Stimulated activated CD4-positive, alpha-beta T cell treated with anti-CD3 and anti-CD28 coated beads, Interleukin-15, amount 100 ng/mL, for 48 hours (primary cell): ENCODE measurements at places on chromosomes 4 and X.

- no peak for DNase-seq
These were observed 11.2 kb downstream of the AWAT2 start for GRCh38 chrX:70038515-70038914.

- no peak for DNase-seq
These were observed 46.6 kb downstream of the CD40LG start for GRCh38 chrX:136694431-136695087.

GRCh38 chrX:143363419-143363818, 153.9 kb downstream of the SPANXN3 start:
- DNase-seq: no peak

DNA sequence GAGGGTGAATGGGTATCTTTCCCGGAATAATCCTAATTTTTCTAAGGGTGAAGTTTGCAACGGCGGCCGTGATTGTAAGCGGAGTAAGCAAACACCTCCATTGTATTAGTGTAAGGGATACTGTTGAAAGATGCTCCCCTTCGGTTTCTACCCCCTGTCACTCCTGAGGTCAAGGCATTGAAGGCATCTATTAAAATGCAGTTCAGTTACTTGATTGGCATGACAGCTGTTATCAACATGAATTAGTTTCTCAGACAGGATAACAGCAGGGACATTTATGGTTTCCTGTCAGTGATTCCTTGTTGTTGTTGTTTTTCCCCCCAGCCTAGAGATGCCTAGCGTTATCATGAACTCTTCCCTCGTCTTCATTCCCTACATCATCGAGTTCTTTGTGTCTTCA, 552 bp downstream of the SLC25A14 start:
- DNase-seq: no peak

DNA sequence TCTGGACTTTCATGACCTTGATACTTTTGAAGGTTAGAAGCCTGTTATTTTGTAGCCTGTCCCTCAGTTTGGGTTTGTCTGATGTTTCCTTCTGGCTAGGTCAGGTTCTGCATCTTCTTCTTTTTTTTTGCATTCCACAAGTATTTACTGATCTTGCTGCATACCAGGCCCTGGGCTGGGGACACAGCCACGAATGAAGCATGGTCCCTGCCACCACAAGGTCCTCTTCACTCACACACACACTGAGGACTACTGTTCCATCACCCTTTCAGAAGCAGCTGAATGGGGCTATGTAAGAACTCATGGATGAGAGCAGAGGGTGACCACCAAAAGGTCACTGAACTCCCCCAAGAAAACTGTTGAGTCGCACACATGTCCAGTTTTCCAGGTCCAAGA, 39.2 kb downstream of the USP11 start:
- no peak for DNase-seq
